ENCODE measurements at places on chromosomes 3 and 15.
A peak's percentile ranks its signal among the peaks of the same experiment; 100 is the strongest.

DNA sequence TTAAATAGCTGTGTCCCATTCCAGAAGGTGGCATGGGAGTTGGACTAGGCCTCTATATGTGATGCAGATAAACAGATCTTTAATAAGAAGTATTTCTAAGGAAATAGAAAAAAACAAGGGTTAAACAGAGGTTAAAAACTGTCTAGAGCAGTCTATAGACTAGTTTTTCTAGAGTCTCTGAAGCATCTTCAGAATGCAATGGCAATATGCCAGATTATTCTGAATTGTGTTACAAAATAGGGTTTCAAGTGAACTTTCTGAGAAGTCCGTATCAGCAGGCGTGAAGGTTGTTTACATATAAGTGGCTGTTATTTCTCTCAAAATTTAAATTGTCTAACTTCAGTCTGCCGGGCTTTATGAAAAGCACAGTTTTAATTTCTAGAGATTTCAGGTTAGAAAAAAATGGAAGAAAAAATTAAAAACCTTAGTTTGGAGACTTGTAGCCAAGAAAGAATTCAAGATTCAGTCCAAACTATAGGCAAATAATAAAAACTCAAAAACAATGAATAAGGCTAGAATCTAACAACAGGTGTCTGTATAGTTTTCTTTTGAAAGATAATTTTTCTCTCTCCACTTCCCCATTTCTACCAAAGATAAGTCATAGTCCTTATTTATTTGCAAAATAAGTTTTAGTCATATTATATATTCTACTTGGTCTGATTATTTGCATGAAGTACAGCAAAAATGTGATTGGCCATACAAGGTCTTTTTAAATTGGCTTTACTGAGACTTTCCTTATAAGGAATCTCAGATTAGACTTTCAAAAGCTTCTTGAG lies 55.2 kb downstream of the OSTN start:
- DNase-seq: no peak

DNA sequence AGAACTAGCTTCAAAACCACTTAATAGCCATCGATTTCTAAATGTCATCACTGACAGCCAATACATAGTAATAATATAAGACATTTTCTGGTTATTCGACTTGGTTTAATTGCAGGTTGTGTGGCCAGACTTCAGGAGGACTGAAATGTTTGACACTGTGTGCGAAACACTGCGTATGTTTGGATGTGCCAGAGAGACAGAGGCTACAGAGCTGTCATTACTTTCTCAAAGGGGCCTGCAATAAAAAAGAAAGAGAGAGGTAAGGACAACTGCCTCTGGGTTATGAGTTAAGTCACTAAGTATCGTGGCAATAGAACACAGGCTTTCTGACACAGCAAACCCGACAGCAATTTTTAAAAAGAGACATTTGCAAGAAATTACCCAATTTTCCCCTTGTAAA lies 882 bp downstream of the LMOD3 start:
- DNase-seq: no peak

DNA sequence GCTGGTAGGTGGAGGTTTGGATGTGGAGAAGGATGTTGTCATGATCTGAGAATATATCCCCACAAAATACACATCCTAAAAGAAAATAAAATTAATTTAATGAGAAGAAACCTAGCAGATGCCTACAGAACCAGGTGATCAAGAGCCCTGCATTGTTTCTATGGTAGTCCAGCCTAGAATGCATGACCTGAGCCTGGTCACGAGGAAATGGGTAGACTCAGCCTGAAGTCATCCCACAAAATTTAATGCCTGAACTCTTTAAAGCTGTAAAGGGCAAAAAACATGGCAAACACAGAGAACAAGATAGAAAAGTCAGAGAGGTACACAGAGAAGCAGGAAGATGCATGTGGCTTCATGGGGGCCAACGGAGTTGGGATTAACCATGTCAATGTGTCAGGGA lies 36.0 kb downstream of the LDHAL6B start:
- DNase-seq: no peak

DNA sequence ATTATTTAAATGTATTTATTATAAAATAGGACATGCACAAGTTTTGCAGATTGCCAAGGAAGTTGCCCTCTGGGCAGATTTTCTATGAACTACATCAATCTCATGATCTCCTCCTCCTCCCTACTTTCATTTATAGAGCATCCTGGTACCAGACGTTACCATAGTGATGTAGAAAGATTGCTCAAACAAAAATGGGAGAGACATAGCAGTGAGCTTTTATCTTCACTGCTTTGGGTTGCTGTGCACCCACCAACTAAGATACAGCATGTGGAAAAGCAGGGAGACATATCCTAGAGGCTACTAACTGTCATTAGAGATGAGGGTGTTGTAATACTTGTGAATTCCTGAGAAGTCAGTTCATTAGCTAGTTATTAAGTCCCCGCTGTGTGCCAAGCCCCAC lies 137.5 kb upstream of the BFSP2 start:
- no peak for DNase-seq

DNA sequence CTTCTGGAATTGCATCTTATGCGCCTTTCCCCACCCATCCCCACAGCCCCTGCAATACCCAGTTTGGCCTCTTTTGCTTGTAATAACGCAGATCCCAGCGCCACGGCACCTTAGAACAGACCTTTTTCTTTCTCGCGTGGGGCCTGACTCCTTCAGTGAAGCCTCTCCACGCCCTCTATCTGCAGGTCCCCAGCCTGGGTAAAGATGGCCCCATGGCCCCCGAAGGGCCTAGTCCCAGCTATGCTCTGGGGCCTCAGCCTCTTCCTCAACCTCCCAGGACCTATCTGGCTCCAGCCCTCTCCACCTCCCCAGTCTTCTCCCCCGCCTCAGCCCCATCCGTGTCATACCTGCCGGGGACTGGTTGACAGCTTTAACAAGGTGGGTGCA lies 594 bp downstream of the CRELD1 start:
- DNase-seq: no peak

GRCh38 chr15:82048811-82049210 lies 3.0 kb upstream of the MEX3B start:
- DNase-seq: no peak

- DNase-seq: no peak
These were observed 2.1 kb downstream of the SEC61A1 start for GRCh38 chr3:128054367-128054766.

GRCh38 chr3:23217872-23218554 lies 14.9 kb downstream of the UBE2E2 start:
- no peak for DNase-seq

GRCh38 chr15:62847900-62848489 lies 194.6 kb upstream of the TPM1 start:
- DNase-seq: peak; percentile 51

DNA sequence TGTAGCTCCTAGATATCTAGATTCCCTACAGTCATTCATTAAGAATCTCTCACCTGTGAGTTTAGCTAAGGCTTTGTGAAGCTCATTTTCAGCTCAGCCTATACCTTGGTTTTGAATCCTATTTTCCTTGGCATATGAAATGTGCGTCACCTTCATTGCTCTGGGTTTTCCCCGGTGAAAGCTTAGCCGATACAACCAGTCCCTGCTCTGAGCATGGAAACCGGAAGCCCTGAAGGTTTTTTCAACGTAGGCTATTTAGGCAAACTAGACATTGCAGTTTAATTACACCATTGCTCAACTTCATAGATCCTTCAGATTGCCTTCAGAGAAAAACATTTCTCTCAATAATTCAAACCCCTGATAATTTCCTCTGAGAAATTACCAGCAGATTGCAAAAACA lies 206.8 kb upstream of the TPRG1 start:
- DNase-seq: no peak

DNA sequence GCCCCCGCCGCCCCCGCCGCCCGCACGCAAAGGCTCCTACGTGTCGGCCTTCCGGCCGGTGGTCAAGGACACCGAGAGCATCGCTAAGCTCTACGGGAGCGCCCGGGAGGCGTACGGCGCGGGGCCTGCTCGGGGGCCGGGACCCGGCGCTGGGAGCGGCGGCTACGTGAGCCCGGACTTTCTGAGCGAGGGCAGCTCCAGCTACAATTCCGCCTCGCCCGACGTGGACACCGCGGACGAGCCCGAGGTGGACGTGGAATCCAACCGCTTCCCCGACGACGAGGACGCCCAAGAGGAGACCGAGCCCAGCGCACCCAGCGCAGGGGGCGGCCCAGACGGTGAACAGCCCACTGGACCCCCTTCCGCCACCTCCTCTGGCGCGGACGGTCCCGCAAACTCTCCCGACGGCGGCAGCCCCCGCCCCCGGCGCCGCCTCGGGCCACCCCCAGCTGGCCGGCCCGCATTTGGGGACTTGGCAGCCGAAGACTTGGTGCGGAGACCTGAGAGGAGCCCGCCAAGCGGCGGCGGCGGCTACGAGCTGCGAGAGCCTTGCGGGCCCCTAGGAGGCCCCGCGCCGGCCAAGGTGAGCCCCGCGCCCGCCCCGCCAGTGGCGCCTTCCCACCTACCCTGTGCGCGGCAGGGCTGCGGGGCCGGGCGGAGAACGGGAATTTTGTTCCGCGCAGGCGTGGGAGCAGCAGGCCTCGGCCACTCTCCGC lies 2.4 kb downstream of the SKOR1 start:
- DNase-seq: no peak

DNA sequence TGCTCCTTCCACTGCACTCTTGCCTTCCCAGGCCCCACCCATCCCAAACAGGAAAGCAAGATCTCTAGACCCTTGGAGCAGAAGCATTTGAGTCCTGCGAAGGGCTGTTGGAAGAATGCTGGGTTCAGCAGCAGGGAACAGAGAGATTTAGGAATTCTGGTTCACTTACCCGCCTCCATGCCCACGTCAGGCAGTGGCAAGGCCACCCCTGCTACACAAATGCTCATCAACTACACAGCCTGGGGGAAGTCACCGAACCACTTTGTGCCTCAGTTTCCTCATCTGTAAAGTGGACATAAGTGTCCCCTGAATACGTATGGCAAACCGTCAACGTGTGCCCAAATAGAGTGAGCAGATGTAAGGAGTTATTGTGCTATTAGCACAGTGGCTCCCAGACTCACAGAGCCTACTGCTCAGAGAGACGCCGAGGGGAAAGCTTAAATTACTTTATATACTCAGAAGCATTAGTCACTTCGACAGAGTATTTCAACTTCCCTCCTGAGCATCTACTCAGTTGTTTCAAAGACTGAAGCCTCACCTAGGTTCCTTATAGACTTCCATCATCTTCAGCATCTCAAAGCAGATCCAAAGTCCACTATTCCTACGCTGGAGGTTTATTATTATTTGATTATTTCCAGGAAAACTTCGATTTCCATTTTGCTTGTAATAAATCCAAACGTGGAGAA lies 905 bp downstream of the HOMER2 start:
- DNase-seq: no peak

DNA sequence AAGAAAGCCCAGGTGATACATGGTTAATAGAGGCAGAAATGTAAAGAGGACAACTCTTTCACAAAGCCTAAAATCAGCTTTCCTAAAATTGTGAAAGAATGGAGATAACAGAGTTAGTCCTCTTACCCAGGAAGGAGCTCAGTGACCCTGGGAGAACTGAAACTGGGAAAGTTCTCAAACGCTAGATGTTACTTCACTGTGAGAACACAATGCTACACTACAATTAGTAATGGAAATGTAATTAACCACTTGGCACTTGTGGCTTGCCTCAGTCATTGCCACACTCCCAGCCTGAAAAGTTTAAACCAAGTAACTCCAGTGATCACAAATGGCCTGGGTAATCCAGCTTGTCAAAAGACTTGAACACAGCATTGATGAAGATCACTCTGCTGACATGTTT lies 102.7 kb upstream of the FGF7 start:
- DNase-seq: no peak

DNA sequence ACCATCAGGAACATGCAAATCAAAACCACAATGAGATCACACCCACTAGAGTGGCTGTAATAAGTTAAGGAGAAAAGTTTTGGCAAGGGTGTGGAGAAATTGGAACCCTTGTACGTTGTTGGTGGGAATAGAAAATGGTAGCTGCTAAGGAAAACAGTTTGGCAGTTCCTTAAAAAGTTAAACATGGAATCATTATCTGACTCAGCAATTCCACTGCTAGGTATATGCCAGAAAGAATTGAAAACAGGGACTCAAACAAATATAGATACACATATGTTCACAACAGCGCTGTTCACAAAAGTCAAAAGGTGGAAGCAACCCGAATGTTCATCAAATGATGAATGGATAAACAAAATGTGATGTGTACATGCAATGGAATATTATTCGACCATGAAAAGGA lies 138.8 kb upstream of the ATP2B2 start:
- DNase-seq: no peak

DNA sequence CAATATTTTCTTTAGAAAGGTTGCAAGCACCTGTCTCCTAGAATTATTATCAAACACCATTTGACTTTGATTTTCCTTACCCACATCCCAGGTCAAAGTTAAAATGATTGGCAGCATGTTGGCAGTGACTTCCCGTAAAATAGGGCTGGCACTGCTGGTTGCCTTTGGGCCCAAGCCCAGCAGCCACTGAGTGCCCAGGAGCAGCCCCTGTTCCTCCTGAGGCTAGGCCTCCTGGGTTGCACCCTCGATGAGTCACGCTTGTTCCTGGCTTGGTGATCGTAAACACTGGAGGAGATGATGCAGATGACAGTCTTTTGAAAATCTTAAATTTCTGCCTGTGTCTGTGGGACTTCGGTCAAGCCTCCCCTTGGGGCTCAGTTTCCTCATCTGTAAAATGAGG lies 290.0 kb downstream of the TLE3 start:
- DNase-seq: no peak

DNA sequence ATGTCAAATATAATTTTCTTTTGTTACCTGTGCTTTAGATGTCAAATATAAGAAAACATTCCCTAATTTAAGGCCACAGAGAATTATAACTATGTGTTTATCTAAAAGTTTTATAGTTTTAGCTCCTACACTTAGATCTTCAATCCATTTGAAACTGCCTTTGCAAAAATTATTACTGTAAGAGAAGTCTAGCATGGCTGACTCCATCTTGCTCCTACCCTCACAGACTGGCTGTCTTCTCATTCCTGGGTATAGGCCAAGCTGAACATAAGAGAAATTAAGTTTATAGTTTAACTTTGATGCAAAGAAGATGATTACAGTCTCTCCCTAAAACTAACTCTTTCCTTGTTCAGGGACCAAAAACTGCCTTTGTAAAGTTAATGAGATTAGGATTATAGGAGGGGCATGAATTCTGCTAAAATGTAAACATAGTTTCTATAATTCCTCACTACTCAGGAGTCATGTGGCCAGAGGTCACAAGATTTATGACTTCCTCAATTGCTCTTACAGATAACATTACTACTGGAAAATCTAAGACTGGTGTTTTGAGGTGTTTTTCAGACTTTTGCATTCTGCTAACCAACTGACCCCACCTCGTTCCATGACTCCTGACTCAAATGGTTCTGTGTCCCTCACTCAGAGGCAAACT lies 184.0 kb downstream of the BCHE start:
- no peak for DNase-seq

DNA sequence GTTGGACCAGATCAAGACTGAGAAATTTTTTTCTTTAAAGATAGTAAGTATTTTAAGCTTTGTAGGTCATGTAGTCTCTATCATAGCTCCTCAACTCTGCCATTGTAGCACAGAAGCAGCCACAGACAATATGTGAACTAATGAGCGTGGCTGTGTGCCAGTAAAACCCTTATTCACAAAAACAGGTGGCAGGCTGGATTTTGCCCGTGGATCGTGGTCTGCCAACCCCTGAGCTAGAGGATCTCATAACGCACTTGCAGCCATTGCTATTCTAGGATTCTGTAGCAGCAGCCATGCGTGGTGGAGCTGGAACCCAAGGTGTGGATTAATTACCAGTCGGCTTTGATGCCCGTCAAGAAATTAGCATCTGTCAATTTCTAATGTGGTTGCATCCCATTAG lies 68.7 kb upstream of the PLXNA1 start:
- no peak for DNase-seq
